ENCODE measurements at places on chromosomes 6 and 20.

- no peak for DNase-seq
Measured at GRCh38 chr20:16020971-16021370, 552.3 kb downstream of the KIF16B start.

- no peak for DNase-seq
Measured at GRCh38 chr20:58584881-58585752, 66.0 kb upstream of the STX16 start.

DNA sequence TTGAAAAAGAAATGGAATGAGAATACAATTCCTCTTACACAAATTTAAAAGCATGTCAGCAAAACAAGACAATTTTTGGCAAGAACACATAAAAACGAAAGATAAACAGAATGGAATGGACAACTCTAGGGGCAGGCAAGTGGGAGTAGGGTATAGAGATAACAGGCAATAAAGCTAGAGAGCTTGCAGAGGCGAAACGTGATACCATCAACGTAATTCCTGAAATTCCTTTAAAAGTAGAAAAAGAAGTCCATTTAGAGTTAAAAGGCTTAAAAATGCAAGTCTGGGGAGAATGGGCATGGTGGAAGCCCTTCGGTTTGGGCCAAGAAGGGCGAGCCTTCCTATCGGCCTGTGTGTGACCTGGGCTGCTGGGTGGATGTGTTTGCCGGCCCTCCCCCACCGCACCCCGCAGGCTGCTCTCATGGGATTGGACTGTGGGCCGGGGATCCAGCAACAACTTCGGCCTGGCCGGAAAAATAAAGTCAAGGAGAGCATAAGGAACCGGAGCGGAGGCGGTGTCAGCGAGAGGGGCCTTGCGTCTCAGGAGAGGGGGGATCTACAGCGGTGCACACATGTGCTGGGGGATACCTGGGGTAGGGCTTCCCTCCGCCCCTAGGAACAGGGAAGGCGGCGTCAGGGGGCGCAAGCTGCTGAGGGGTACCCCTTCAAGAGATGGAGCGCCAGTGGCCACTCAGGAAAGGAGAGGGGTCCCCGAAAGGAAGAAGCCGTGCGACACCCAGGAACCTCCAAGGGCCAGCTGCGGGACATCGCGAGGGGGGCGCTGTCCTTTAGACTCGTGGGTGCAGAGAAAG lies 4.1 kb downstream of the TMEM239 start:
- DNase-seq, result no peak

- DNase-seq, result no peak
Measured at GRCh38 chr6:105194106-105194505, 14.3 kb upstream of the POPDC3 start.

DNA sequence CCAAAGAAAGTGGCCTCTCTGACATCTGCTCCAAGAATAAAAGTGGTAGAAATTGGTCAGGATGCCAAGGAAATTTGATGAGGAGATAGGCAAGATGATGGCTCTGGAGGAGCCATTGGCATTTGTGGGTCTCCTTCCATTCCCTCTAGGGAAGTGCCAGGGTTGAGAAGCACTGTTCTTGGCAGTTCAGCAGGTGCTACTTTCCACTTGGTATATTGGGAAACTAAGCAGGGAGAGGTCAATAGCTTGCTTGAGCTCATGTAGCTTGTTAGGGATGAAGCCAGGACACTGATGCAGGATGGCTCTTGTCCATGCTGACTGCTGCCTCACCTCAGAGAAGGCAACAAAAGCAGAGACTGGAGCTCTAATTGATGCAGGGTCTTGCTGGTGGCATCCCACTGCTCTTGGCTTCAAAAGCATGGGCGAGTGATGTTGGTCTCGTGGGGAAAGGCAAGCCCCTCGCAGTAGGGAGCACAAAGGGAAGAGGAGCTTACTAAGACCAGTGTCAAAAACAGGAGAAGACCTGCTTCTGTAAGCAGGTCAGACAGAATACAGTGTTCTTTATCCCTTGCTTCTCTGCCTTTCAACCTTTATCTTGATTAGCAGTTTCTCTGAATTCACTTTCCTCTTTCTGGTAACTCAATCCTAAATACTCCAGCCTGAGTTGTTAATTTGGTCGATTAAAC lies 73.1 kb upstream of the RIPOR2 start:
- no peak for DNase-seq

DNA sequence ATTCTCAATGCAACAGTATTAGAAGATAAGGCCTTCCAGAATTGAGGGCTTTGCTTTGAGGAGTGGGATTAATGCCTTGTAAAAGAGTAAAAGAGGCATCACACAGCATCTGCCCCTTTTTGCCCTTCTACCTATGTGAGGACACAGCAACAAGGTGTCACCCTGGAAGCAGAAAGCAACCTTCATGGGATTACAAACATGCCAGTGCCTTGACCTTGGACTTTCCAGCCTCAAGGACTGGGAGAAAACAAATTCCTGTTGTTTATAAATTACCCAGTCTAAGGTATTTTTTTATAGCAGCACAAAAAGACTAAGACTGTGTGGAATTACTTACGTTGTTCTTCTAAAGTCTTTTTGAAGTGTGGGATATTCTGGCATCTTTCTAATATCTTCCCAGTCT lies 150.0 kb upstream of the SLC22A16 start:
- no peak for DNase-seq

- no peak for DNase-seq
Measured at GRCh38 chr20:15642676-15643075, 930.6 kb downstream of the KIF16B start.

GRCh38 chr6:80366714-80367113 lies 260.2 kb downstream of the BCKDHB start:
- DNase-seq, result no peak

DNA sequence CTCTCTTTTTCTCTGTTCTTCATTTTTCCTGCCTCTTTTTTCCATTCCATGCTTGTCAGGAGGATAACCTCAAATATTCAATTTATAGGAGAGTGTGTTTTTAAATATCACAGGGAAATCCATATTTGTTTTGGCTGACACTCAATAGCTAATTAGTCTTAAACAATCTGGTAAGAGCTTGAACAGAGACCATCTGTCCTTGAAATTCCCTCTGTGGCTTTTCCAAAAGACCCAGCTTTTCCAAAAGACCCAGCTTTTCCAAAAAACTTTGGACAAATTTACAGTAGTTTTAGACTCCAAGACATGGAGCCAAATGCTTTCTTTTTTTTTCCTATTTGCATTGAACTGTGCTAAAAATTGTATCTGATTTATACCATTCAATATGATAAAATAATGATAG lies 127.4 kb upstream of the FAM83B start:
- DNase-seq, result no peak

GRCh38 chr6:14017626-14018475 lies 93.1 kb downstream of the RNF182 start:
- DNase-seq, result no peak
